ENCODE measurements at places on chromosomes 7 and 10. TPM values are rescaled to one million over a fixed set of nuclear protein-coding genes. Genes with fewer than 3 reads are reported as not detected.

Gene CHCHD1
- 52.8 TPM for polyA plus RNA-seq

Gene TRPV5
- polyA plus RNA-seq, result 1.5 TPM

Gene SKIDA1
- polyA plus RNA-seq, result 10.1 TPM

Gene CDNF
- polyA plus RNA-seq, result 2.6 TPM

Gene CH25H
- not detected for polyA plus RNA-seq

Gene ENTPD1
- polyA plus RNA-seq, result 19.8 TPM

Gene MALRD1
- 1.6 TPM for polyA plus RNA-seq

Gene KCNIP2
- polyA plus RNA-seq, result 5.1 TPM

Gene SAMD8
- polyA plus RNA-seq, result 14.7 TPM

Gene SFMBT2
- 6.4 TPM for polyA plus RNA-seq

Gene SPDYE2
- 1.6 TPM for polyA plus RNA-seq

Gene ALOX5
- 2.7 TPM for polyA plus RNA-seq

Gene STX1A
- 11.2 TPM for polyA plus RNA-seq

GRCh38 chr10:5841965-5842364, 28.7 kb upstream of the GDI2 start:
- no peak for DNase-seq

- no peak for DNase-seq
These were observed 26.3 kb upstream of the PPIF start for GRCh38 chr10:79320820-79321493.

- DNase-seq, result no peak
These were observed 39.9 kb downstream of the CALML3 start for GRCh38 chr10:5564537-5565204.

- DNase-seq, result no peak
These were observed 33.9 kb downstream of the BCAP29 start for GRCh38 chr7:107613948-107614347.

DNA sequence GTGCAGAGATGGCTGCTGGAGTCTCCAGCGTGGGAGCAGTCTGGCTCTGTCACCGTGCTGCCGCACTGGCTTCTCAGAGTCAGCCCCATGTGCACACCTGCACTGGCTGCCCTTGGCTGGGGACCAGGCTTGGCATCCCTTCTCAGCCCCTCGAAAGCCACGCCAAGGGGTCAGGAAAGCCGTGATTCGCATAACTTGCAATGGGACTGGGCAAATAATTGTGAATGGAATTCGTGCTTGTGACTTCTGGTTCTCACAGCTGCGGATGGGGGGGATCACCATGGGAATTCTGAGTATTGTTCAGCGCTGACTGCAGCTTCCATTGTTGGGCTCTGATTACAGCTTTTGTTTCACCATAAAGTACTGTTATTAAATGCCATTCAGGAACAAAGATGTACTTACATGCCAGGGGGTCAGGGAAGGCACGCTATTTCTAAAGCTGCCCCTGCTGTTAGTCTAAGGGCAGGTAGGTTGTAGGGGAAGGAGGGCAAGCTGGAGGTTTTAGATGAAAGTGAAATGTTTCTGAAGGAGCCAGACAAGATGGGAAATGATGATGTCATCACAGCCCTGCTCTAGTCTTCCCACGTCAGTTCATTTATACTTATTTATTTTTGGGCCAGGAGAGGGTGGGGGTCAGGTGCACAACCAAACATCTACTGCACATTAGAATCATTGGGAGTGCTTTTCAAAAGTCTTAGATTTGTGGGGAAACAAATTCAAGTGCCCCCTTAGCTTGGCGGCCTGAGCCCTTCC, 5.8 kb upstream of the PLEKHA1 start:
- DNase-seq, result no peak

- no peak for DNase-seq
These were observed 265.6 kb downstream of the PHF14 start for GRCh38 chr7:11239316-11239715.

GRCh38 chr10:75978213-75978612, 546.8 kb downstream of the LRMDA start:
- no peak for DNase-seq

- DNase-seq, result no peak
These were observed 58.7 kb upstream of the TFEC start for GRCh38 chr7:116089293-116089692.

DNA sequence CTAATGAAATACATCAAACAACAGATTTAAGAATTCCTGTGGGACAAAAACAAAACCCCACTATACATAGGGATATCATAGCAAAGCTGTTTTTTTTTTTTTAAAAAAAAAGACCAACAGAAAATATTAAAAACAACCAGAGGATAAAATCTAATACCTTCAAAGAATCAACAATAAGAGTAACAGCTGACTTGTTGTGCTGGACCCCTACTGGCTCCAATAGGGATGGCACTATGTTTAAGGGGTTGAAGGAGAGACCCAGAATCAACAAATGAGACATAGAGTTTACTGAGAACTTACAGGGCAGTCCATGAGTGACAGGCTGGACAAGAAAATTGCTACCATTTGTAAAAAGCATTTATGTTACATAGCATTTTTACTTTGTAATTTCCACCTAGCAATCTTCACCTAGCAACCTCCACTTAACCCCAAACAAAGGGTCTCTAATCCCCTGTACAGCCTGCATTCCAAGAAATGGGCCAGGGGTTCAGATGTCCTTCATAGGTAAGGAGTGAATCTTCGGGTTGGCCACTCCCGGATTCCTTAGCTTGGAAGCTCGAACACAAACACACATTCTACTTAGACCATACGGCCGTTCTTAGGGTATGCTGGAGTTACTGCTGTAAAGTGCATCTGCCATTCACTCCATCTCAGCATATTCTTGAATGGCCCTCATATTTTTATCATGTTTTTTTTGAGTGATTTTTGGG, 25.8 kb downstream of the ASZ1 start:
- no peak for DNase-seq

- no peak for DNase-seq
These were observed 1.1 kb downstream of the RALA start for GRCh38 chr7:39624442-39624807.

DNA sequence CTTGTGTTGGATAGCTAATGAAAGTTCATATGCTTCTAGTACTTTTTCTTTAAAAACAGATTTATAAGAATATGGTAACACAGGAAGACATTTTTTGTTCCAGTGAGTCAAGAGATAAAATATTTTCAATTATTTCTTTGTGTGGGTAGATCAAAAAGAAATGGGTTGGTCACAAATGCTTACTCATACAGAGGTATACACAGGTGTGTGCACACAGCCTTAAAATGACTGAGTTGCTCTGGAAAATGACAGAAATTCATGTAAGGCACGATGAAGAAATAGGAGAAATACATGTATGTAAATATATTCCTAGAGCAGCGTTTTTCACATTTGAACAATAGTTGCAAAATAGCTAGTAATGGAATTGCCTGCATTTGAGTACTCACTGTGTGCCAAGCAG, 66.0 kb downstream of the ST7 start:
- no peak for DNase-seq

GRCh38 chr10:125034675-125035074, 92.8 kb downstream of the ZRANB1 start:
- DNase-seq, result no peak

DNA sequence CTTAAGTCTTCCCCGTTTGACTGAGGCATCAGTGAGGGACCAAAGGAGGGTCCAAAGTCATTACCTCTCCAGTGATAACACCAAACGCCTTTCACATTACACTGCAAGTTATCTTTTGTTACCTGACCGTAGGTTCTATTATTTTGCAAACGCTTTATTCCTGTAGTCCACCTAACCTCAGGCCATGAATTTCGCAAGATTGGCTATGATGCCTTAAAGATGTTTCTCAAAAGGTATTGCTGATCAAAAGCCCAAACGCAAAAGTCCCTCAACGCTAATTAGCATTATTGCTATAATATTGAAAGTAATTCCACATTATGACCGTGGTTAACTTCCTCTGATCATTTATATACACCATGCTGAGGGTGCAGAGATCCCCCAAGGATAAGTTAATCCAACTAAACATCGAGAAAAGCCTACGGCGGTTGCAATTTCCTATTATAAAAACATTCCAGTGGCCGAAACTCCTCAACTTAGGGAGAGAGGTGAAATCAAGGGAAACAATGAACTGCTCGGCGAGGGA, 649 bp downstream of the DNA2 start:
- no peak for DNase-seq

DNA sequence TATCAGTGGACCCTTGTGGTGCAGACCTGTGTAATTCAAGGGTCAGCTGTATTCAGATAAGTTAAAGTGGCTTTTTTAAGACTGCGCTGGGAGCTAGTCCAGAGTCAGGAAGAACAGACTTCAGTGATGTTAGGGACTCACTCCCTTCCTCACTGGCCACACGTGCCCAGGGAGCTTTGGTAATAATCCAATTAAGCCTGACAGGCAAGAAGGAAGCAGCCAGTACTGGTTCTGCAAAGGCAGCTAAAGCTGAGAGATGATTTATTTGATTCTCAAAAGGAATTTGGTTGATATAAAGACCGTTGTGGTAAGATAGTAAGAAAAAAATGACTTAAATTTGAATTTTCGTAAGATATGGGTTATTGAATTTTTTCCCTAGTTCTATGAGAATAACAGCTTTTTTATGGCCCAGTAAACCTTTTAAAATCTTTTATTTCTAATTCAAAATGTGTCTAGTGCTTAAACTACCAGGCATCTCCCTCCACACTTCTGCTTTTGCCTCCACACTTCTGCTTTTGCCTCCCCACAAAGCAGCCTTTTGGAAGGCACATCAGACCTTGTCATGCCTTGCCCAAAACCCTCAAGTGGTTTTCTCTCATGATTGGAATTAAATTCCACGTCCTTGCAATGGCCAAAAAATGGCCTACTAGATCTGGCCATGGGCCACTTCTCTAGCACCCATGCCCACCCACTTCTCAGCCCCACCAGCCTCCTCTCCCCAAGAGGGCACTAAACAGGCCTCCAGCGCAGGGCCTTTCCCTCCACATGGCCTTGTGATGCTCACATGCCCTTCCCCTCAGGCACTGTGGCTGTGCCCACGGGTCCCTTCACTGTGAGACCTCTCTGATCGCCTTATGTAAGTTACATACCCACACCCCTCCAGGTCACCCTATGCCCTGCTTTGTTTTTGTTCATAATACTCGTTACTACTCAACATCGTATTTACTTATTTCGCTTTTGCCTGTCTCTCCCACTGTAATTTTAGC, 92.5 kb downstream of the POU6F2 start:
- DNase-seq, result no peak

DNA sequence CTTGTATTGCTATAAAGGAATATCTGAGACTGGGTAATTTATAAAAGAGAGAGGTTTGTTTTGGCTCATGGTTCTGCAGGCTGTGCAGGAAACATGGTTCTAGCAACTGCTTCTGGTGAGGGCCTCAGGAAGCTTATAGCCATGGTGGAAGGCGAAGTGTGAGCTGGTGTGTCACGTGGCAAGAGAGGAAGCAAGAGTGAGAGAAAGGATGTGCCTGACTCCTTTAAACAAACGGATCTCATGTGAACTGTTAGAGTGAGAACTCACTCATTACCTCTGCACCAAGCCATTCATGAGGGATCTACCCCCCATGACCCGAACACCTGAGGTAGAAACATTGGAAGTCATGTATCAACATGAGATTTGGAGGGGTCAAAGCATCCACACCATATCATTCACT, 7.7 kb upstream of the ITPRIP start:
- no peak for DNase-seq

DNA sequence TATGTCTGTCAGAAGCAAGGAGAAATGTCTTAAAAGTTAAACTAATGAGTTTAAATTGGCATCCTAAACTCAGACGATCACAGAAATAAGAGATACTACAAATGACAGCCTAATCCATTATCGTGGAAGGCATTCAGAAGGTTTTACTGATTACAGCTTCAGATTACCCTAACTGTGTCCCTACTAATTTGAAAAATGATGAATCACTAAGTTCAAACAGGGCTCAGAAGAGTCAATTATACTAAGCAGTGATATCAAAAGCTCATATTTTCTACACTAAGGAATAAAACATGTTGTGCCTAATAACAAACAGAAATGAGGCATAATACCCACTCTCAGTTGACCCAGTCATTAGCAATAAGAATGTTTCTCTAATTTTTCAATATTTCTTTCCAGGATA, 152.0 kb upstream of the NRBF2 start:
- no peak for DNase-seq

GRCh38 chr10:125762692-125763648, 12.7 kb downstream of the MMP21 start:
- DNase-seq, result no peak

DNA sequence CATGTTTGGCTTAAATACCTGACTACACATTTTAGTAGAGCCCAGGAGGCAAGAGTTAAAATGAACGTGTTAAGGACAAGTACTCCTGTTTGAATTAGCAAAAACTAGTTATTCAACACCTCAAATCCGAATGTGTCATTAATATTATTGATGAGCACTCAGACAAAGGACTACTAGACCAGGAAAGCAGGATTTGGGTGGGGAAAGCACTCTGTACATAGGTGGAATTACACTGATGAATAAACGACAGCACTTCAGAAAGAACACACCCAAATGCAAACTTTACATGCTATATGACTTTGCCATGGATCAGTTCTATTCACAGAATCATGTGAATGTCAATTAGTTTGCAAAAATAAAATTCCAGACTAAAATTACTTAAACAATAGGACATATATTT, 95.1 kb upstream of the CAV2 start:
- DNase-seq, result no peak

GRCh38 chr10:124032971-124033886, 60.2 kb downstream of the CHST15 start:
- peak; percentile 62 for DNase-seq

DNA sequence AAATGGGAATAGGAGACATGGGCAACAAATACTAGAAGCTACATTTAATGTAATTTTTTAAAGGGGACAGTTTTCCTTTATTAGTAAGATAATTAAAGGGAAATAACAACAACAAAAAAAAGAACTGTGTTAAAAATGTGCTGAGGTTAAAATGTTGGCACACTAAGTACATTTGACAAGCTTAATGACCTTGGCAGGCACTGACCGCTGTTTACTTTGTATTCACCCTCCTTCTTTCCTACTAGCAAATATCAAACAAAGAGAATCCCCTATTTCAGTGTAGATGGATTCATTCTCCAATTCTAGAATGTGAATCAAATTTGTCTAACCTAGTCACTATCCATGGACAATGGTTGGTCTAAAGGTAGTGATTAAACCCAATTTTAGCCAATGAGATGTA, 77.5 kb upstream of the TOMM7 start:
- no peak for DNase-seq

DNA sequence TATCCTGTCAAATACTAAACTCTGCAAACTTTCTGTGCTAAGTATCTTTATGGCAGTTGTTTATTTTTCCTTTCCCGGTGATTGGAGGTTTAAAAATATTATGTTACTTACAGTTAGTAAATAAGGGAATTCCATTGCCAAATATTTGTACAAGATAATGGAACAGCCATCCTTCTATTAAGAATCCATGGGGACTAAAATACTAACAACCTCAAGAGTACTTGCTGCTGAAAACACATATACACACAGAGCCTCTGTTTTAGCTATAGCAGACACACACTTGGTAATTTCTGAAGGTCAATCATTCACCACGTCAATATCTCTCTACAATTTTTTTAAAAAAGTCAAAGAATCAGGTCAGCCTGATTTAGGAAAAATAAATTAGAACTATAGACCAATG, 32.4 kb downstream of the TSPAN12 start:
- no peak for DNase-seq

- DNase-seq, result no peak
These were observed 1.7 kb downstream of the TACR2 start for GRCh38 chr10:69415049-69415448.

- DNase-seq, result no peak
These were observed 55.7 kb upstream of the ANTXRL start for GRCh38 chr10:46231087-46231486.

All from right renal pelvis (tissue), 4 donors.